Activated CD4-positive, alpha-beta T cell treated with anti-CD3 and anti-CD28 coated beads for 24 hours (primary cell): ENCODE measurements at places on chromosomes 4 and X.

DNA sequence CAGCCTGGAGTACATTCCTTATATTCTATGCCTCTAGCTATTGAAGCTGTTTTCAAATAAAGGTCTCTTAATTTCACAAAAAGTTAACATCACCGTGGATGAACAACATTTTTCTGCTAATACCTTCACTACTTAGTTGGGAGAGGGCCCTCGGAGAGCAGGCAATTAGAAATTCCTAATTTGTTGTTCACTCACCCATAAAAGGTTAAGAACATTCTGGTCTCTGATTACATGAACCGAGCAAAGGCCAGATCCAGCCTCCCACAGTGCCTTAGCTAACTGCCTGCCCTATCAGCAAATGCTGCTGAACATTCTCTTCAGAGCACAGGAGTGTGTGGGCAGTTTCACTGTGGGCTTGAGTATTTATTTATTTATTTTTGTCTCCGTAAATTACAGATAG lies 36.0 kb upstream of the TTC29 start:
- no peak for DNase-seq

DNA sequence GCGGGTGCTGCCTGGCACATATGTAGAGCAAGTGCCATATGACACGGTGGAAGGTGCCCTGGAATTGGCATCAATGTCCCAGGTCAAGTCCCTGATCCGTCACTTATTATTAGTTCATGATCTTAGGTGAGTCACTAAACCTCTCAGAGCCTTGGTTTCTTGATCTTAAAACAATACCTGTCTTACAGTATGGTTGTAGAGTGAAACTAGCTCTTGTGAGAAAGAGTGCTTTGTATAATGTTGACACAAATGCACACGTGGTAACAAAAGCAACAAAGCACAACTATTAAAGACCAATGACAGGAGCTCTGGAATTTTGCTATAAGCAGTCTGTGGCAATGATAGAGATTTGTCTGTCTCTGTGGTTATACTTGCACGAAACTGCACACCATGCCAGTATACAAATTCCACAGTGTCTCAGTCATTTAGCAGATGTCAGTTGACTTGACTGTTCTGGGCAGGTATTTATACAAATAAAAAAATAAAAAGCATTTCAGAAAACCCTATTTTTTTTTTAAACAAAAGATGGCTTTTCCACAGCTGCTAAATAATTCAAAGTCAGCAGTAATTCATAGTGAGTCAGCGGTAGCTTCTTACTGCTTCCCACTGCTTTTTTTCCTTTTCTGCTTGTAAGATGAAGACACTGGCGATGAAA lies 19.7 kb upstream of the ACSL1 start:
- no peak for DNase-seq

GRCh38 chr4:98506462-98507132 lies 151.8 kb downstream of the TSPAN5 start:
- no peak for DNase-seq

GRCh38 chrX:129781134-129781672 lies 1.5 kb downstream of the SASH3 start:
- peak; percentile 61 for DNase-seq

GRCh38 chr4:108926061-108926460 lies 163.2 kb upstream of the ETNPPL start:
- DNase-seq, result no peak

- DNase-seq, result no peak
Measured at GRCh38 chr4:118081434-118081833, 47.1 kb downstream of the NDST3 start.

- no peak for DNase-seq
Measured at GRCh38 chr4:152045807-152046571, 285.2 kb upstream of the GATB start.

DNA sequence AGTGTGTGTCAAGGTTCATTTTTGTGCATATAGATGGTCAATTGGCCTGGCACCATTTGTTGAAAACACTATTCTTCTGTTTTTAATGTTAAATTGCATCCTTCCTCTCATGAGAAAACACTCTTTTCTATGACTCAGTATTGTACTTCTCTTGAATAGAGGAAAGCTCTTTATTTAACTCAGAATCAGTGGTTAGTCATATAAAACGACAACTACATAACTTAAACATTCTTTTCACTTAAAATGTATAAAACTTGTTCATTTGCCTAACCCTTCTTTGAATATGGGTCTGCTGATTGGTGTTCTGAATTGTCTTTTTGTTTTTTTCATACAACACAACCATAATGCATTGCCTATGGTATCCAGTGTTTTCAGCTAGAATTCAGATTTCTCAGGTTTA lies 17.2 kb upstream of the MRPL1 start:
- no peak for DNase-seq

DNA sequence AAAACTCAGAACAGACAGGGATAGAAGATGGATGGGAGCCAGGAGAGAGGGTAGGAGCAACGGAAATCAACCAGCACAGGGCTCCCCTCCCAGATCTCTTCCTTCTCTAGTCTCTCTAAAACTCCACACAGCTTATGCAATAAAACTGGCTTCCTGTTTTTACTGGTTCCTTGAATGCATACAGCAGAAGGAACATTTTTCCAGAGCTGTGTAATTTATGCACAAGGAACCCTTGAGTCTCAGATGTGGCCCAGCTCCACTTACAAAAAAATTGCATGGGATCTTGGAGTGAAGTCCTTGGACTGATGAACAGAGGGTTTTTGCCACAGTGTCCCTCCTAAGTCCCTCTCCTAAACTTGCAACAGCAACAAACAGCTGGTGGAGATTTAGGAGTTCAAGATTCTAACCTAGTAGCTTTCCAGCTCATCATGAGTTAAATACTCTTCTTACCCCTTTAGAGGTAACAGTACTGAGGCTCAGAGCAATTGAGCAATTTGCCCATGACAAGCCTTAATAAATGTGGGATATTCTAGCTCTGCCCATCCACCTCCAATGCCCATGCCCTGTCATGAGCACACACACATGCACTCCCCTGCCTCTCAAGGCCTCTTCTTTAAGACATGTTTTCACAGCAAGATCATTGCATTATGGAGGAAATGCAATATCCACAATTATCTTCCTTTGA lies 18.4 kb upstream of the CC2D2A start:
- DNase-seq, result no peak

DNA sequence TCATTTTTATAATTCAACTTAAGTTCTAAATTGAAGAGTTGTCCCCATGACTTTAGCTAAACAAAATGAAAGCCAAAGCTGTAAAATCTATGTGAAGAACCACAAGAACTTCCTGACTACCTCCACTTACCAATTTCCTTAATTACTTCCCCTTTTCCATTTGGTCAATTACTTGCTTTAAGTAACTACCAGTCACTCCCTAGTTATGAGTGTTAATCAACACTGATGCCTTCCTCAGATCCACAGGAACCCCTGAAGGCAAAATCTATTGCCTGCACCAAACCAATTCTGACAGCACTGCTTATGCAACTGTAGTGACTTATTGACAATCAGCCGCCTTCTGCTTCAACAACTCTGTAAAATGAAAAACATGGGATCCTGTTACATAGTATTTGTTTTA lies 10.5 kb downstream of the RBMX start:
- no peak for DNase-seq

- no peak for DNase-seq
Measured at GRCh38 chr4:141797966-141798365, 161.6 kb downstream of the IL15 start.

- DNase-seq, result no peak
Measured at GRCh38 chrX:133661962-133662839, 246.9 kb upstream of the GPC4 start.

GRCh38 chr4:663438-664428 lies 10.3 kb downstream of the ATP5ME start:
- DNase-seq, result peak; percentile 69

DNA sequence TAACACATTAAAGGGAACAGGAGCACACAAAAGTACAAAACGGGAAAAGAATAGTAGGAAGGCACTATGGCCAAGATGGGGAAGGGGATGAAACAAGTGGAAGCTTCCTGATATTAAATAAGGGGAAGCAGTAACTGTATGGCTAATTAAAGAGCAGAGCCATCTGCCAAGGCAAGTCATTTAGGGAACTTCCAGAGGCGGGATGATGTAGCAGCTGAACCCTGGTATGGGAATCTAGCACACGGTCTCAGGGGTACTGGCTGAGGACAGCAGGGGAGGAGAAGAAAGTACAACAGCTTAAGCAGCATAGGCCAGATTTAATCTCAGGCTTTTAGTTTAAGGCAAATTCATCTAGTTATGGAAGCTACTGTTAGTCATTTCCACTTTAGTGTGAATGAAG lies 59.1 kb downstream of the IGFBP7 start:
- no peak for DNase-seq

DNA sequence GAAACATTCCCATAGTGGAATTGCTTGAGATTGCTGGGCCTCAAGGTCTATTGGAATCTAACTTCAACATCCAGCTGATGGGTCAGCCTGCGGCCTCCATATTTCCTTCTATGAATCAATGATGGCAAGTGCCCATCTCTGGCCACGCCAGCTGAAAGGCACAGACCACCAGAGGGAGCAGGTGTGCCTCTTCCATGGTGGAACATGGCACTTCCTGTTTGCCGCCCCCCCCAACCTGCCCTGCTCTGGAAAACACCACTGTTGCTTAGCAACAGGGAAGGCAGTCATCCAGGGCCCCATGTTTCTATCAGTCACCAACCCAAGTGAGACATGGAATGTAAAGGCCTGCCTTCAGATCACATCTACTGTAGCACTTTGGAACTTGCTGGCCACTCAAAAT lies 11.6 kb downstream of the PAGE4 start:
- peak; percentile 36 for DNase-seq

- no peak for DNase-seq
Measured at GRCh38 chr4:18366892-18367291, 345.3 kb upstream of the LCORL start.

- no peak for DNase-seq
Measured at GRCh38 chr4:153785910-153786721, 2.8 kb downstream of the SFRP2 start.

- no peak for DNase-seq
Measured at GRCh38 chr4:25425361-25425760, 48.3 kb downstream of the ANAPC4 start.

GRCh38 chr4:61638591-61638990 lies 438.5 kb downstream of the ADGRL3 start:
- DNase-seq, result no peak

DNA sequence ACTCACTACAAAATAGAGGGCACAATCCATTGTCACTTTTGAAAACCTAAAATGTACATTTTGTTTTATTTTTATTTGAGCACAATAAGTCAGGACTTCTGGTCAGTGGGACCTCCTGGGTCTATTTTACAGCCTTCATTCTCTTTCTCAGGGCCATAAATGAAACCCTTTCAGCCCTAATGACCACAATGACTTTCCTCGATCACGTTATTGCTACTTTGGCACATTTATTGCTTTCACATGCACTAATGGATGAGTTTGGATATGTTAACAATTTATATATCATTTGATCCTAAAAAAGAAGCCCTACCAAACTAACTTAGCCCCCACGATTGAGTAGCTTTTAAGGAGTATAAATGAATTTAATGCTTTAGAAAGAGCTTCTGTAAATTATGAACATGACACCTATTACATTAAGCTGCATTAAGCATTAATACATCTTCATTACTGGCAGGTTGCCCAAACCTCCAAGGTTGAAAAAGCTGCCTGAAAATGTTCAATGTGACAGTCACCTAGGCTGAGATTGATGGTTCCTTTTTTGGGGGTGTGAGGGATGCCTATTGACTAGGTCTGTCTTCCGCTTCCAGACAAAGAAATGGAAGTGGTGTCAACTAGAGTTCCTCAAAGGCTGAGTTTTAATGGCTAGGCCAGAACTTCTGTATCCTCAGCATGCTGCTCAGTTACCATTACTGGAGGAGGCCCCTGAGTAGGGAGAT lies 296.4 kb downstream of the GPAT3 start:
- DNase-seq, result no peak

GRCh38 chr4:6271701-6272465 lies 2.2 kb downstream of the WFS1 start:
- DNase-seq, result no peak

- no peak for DNase-seq
Measured at GRCh38 chr4:100421361-100421978, 96.4 kb downstream of the EMCN start.

DNA sequence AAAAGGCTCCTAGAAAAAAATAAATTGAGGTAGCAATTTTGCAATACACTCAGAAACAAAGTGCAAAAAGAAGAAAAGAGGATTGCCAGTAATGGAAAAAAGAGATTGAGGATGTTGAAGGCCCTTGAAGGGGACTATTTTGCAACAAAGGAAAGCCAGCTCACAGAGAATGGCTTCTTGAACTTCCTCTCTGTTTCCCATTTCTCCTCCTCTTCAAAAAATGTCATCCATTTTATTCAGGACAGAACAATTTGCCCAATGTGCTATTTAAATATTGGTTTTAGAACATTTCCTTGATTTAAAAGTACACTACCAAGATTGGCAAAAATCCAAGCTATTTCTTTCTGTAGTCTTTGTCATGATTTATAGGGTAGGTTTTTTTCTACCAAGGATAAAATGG lies 60.2 kb downstream of the GASK1B start:
- no peak for DNase-seq

- peak; percentile 42 for DNase-seq
Measured at GRCh38 chr4:14856062-14856933, 146.0 kb upstream of the CPEB2 start.

- no peak for DNase-seq
Measured at GRCh38 chrX:70096052-70096451, 33.8 kb downstream of the OTUD6A start.

GRCh38 chrX:12974305-12974795 lies 560 bp upstream of the TMSB4X start:
- DNase-seq, result no peak

- no peak for DNase-seq
Measured at GRCh38 chrX:30577362-30577991, at the start of gene TASL. TASL (minus strand) TSS chrX:30577766; CDS start chrX:30560355, 17,411 bp downstream.

GRCh38 chr4:121898150-121898549 lies 27.9 kb upstream of the BBS7 start:
- DNase-seq, result no peak

GRCh38 chrX:30309139-30309571 lies at the start of gene NR0B1:
NR0B1 (minus strand) TSS chrX:30309390; CDS start chrX:30309363, 27 bp downstream.
- DNase-seq, result no peak

- no peak for DNase-seq
Measured at GRCh38 chr4:28269426-28269825, 1408.8 kb downstream of the STIM2 start.

GRCh38 chr4:25050370-25051078 lies 19.8 kb upstream of the LGI2 start:
- no peak for DNase-seq
